ENCODE measurements at places on chromosomes 7 and 10.

- no peak for DNase-seq
These were observed 31.0 kb upstream of the PFKP start for GRCh38 chr10:3036155-3037021.

DNA sequence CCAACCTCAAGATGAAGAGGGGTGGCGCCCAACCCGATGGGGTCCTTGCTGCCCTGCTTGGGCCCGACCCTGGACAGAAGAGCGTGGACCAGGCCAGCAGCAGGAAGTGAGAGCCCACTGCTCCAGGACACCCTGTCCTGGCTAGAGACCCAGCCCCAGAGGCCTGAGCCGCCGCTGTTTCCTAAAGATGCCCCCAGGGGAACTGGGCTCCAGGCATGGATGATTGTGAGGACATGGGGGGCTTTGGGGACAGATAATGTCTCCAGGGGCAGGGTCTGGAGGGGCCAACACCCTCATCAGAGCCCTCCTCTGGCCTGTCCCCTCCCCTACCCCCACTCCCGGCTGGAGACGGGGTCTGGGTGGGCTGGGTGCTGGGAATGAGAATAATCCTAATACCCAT lies 71.7 kb downstream of the MYL10 start:
- DNase-seq = no peak

GRCh38 chr7:16609842-16610450 lies 35.6 kb downstream of the ANKMY2 start:
- no peak for DNase-seq

- DNase-seq = peak; percentile 40
These were observed 25.8 kb downstream of the DOCK1 start for GRCh38 chr10:126930883-126931503.

DNA sequence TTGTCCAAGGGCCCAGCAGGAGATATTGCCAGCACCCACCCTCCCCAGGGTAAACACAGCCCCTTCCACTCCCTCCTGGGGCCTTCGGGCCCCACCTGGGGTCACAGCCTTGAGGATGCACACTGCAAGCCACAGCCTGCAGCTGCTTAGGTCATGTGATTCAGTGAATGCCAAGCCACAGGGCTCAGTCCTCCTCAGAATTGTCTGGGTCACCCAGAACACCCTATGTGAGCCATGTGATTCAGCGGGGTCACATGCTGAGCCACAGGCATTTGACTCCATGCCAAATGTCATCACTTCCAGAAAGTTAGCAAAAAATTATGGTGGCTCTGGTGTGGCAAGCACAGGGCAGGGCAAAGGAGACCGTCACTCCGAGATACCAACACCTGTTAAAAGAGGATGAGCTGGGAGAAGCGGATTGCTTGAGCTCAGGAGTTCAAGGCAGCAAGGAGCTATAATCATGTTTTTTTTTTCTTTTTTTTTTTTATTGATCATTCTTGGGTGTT lies 17.2 kb upstream of the PSAP start:
- peak; percentile 61 for DNase-seq

GRCh38 chr7:315516-316265 lies 25.7 kb downstream of the FOXL3 start:
- DNase-seq = no peak

DNA sequence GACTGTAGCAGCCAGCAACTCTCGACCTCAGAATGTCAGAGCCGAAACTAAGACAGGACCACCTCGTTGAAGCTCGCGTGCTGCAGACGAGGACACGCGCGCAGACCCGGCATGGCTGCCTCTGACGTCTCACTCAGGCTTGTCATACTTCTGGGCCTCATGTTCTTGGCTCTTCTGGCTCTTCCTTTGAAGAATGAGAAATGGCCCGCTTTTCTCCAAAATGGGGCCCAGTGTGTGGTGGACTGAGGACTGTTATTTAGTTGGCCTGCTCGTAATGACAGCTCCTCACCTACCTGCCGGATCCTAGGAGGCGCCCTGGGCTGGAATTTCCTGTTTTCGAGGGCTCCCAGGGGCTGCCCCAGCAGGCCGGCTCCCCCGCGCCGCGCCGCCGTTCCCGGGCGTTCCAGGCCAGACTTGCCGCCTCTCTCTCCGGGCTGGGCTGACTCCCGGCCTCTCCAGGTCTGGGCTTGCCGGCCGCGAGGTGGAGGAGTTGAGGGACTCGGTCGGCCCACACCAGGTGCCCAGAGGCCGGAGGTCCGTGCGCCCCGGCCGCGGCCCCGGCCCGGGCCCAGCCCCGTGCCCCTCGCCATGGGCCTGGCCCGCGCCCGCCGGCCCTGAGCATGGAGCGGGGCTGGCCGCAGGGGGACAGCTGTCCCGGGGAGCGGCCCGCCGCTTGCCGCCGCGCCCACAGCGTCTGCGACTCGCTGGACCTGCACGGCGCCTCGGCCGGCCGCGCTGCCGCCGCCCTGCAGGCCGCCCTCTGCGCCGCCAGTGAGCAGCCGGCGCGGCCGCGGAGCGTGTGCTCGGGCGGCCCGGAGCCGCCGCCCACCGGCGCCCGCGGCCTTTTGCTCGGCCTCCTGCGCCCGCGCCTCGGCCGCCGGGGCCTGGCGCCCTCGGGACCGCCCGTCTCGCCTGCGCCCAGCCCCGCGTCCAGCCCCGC lies 28.1 kb downstream of the AGAP3 start:
- no peak for DNase-seq

DNA sequence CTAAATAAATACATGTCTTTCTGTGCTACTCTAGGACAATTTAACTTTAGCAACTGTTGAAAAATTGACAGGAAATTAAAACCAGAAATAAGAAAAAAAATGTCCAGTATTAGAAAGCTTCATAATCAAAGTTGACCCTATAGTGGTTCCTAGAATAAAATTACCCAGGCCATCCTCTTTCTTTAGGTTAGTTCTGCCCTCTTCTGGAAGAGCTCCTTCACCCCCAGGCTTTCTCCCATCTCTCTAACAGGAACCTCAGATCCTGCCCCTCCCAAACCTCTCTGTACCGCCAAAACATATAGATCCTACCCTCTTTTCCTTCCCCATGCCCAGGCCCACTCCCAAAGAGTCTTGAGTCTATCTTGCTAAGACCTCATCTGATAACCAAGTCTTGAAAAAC lies 159.4 kb upstream of the CDK1 start:
- DNase-seq = no peak

DNA sequence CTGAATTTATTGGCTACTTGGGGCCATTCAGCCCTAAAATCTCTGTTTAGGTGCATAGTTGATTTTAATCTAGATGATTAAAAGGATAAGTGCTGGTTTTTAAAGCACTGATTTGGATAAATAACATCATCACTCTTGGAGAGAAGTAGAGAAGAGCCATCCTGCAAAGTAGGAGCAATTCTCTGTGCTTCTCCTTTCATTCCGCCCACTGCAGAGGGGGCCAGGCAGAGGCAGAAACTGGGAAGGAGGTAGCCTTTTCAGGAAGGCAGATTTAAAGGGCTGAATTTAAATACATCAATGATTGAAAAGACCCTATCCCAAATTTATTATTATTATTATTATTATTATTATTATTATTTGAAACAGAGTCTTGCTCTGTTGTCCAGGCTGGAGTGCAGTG lies 14.1 kb downstream of the MAP3K8 start:
- no peak for DNase-seq

GRCh38 chr7:137953665-137954470 lies 48.0 kb downstream of the CREB3L2 start:
- peak; percentile 43 for DNase-seq

DNA sequence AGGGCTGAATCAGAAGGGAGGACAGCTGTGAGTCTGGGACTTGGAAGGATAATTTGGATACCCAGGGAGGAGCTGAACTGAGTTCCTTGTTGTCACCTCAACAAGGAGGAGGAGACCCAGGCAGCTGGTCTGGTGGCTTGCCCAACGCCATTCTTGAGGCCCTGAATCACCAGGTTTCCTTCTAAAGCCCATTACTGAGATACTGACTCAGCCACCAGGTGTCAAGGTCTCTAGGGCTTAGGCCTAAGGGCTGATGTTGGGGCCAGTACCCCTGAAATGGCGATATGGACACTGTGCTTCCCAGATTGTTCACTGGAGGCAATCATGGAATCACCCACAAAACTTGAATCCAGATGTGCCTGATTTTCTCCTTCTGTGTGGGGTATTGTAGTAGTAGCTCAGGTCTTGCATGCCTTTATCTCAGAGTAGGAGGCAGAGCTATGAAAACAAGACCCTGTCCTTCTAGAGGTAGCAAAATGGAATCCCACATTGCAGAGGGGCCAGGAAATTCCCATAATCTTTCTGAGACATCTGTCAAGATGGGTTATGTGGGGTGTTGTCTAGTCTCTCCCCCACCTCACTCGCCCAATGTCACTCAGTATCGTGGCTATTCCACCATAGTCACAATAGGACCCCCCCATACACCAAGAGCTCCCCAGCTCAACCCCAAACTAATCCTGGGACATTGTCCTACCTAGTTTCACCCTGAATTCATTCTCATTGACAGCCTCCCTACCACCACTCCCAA lies 1.8 kb upstream of the ATG9B start:
- DNase-seq = no peak

DNA sequence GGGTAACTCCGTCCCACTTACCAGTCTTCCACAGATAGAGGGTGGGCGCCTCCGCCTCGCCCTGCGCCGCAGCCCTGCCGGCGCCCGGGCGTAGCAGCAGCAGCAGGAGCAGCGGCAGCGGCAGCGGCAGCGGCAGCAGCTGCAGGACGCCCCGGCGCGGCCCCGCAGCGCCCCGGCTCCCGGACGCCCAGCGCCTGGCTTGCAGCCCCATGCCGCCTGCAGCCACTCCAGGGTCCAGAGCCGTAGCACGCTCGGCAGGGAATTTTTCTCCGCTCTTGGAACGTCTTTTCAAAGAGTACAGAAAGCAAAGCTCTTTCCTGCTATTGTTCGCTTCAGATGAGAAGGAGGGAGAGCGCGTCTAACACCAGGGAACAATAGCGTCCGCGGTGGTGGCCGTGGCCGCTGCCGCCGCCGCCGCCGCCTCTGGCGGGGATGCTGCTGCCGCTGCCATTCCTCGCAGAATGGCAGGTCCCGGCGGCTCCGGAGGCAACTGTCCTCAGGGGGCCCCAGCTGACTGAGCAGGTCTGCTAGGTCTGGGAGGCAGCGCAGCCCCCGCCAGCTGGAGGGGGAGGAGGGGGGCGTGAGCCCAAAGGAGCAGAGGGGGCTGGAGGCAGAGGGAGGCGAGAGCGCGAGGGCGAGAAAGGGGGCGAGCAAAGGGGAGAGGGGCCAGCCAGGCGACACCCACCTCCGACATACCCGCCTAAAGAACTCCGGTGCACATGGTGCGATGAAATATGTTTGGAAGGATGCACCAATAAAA lies at the start of gene THSD7A:
Gene THSD7A, minus strand, starts transcription at position 463 of the 760 bp plus-strand sequence. Its CDS starts 252 bp downstream, at position 211.
- DNase-seq = peak; percentile 51

- peak; percentile 59 for DNase-seq
These were observed 83.3 kb upstream of the DNAJC1 start for GRCh38 chr10:22086730-22087401.

DNA sequence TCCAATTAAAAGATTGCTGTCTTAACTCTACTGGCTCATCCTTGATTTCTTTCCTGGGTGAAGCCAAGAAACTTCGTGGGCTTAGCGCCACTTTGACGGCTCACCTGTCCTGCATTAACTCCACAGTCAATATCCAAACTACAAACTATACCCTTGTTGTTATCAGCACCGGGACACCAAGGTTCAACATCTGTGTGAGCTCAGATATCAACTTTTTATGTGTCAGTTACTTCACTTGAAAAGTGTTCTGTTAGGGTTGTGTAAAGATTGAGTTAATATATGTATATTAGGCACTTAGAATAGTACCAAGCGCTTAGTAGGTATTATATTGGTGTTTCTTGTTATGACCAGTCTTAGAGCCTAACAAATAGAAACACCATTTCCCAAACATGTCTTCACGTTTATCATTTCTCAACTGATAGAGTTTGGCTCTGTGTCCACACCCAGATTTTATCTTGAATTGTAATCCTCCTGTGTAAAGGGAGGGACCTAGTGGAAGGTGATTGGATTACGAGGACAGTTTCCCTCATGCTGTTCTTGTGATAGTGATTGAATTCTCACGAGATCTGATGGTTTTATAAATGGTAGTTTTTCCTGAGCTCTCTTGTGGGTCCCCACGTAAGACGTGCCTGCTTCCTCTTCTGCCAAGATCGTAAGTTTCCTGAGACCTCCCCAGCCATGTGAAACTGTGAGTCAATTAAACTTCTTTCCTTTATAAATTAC lies 19.0 kb upstream of the ST8SIA6 start:
- no peak for DNase-seq

Measured in fibroblast of skin of abdomen (primary cell).